Lung microvascular endothelial cell (primary cell): ENCODE measurements at places on chromosomes 1 and 21. TPM values are rescaled to one million over a fixed set of nuclear protein-coding genes. Genes with fewer than 3 reads are reported as not detected.

Gene IL12RB2
- total RNA-seq, result not detected in 2 replicates

Gene LEMD1
- not detected in 2 replicates for total RNA-seq

Gene ZFP69B
- total RNA-seq, result 0.60 and 0.65 TPM in 2 replicates

Gene CYP4A11
- total RNA-seq, result not detected in 2 replicates

Gene CFHR3
- not detected in 2 replicates for total RNA-seq

Gene LRRC8C
- total RNA-seq, result 13.9 and 16.3 TPM in 2 replicates

Gene CIART
- 0.44 and 1.4 TPM in 2 replicates for total RNA-seq

Gene BEST4
- total RNA-seq, result under 0.01 TPM in 1 of 2 replicates, not detected in the other

Gene LRRC53
- total RNA-seq, result not detected in 2 replicates

- DNase-seq, result no peak
These were observed 21.2 kb downstream of the ATF6 start for GRCh38 chr1:161787355-161787754.

DNA sequence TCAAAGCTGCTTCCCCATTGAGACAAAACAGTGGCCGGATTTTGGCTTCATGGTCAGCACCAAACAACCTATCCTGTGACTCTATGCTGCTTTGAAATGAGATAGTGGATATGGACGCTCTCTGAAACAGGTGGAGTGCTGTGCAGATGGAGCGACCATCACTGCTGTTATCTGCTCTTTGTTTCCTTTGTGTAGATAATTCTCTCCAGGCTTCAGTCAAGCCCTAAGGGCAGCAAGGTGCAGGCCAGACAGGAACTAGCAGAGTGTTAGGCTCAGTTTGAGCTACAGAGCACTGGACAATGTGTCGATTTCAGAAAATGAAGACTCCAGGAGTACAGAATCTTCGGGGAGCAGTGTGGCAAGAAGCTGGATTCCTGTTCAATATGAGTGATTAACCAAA is 4.8 kb upstream of the IRF6 start:
- no peak for DNase-seq

DNA sequence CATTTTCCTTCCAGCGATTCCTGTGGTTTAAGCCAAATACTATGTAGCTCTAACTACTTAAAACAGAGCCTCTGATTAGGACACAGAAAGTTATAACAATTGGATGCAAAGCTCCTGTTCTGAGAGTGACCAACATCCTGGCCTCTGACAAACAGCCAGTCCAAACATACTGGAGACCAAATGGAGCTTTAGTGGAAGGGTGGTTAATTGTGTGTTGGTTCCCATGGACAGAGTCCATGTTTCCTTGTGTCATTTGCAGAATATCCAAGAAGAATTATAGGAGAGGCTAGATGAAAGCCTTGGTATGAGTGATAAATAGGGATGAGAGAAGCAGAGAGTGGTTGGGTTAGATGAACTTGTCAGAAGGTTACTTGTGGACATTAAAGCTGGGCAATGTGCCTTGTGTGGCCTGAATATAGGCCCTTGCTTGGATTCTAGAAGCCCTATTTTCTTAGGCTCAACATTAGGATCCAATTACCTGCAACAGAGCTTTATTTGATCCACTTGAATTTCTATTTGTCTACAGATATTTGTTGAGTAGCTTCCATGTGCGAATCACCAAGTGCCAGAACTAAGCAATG is 180.5 kb upstream of the GORAB start:
- no peak for DNase-seq

DNA sequence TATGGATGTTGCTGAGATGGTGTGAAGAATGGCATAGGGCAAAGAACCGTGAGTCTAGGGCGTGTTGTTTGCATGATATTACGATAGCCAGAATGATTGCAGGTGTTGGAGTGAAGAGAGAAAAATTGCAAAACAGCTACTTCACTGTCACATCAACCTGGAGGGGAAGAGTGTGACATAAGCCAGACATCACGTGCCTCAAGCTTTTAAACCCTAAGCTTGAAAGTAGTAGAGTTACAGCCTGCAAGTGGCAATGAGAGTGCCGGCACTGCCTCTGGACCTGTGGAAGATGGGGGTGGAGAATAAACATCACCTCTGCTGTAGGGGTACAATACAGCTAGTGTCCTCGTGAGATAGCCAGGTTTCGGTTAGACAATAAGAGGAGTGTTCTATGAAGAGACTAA is 11.1 kb downstream of the EEIG2 start:
- no peak for DNase-seq

DNA sequence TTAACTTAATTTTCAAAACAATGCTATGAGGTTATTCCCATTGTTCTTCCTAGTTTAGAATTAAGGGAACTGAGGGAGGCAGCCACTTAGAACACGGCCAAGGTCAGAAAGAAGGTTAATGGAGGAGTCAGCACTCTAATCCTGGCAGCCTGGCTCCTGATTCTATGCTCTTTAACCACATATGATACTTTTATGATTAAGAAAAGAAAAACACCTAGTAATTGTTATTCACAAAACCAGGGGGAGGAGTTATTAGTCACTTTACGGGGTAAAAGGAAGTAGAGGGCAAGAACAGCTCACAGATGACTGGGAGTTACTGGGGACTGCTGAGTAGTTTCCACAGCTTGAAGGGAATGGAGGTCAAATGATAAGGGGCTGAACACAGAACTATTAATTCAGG is 38.6 kb downstream of the GADD45A start:
- DNase-seq, result peak; percentile 50

GRCh38 chr1:4517186-4517954 is 137.0 kb upstream of the AJAP1 start:
- DNase-seq, result no peak

GRCh38 chr1:165598676-165599059 is 32.4 kb upstream of the MGST3 start:
- DNase-seq, result no peak

DNA sequence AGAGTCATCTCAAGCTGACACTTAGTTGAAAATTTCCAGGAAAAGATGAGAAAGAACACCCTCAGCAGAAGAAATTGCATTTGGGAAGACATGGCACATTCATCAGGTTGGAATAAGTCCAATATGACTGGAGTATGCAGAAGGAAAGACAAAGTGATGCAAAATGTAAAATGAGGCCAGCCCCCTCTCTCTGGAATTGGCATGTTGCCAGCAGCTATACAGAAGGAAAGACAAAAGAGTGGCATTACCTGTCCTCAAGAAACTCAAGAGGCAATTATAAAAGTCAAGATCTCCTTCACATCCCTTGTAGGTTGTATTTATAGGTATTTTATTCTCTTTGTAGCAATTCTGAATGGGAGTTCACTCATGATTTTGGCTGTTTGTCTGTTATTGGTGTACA is 426.3 kb downstream of the AGBL4 start:
- no peak for DNase-seq

DNA sequence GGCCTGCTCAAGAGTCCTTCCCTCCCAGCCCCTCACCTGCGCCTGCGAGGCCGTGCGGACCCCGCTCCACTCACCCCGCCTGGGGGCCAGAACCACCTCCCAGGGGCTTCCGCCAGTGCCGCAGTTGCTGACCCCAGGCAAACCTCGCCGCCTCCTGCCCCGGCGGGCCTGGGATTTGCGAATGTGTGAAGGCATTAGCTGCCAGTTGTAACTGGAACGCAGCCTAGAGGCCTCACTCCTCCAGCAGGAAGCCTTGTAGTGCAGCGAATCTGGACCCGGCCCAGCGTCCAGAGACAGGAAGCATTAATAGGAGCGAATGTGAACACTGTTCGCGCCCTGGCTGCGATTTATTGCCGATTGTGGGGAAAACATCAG is 140.9 kb upstream of the ARHGEF16 start:
- peak; percentile 39 for DNase-seq

- DNase-seq, result peak; percentile 86
These were observed 63.6 kb downstream of the GADD45A start for GRCh38 chr1:67748630-67749029.

- DNase-seq, result peak; percentile 99
These were observed 18.0 kb upstream of the PTP4A2 start for GRCh38 chr1:31955917-31956736.

GRCh38 chr1:172662464-172663109 is 3.7 kb downstream of the FASLG start:
- peak; percentile 58 for DNase-seq

DNA sequence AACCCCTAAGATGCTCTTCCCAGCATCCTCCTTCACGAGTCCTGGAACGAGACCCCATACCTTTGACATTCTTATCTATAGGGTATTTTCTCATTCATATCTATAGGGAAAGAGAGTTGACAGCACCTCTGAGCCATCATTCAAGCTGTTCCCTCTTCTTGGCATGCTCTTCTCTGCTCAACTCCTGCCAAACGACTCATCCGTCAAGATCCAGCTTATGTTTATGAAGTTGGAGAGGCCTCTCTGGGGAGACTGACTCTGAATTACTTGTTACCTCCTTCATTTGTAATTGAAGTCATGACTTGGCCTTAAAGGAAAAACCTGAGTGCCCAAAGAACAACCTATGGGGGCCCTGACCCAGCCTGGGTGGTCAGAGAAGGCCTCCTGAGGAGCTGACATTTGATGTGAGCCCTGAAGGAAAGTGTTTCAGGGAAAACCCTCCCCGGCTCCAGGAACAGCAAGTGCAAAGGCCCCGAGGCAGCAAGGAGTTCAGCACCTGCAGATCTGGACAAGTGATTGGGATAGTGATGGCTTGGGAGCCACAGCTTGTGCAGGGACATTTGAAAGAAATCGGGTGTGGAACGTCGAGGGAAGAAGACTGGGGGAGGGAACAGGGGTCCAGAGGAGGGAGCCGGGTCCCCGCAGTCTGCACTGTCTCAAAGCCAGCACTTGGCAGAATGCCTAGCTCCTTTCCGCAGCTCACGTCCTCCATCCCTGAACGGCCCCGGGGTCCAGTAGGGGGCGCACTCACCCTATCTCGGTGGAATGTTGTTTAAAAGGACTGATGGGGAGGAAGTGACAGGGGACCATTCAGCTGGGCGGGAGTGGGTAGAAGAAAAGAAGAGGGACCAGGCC is 14.0 kb upstream of the CDA start:
- DNase-seq, result peak; percentile 83

DNA sequence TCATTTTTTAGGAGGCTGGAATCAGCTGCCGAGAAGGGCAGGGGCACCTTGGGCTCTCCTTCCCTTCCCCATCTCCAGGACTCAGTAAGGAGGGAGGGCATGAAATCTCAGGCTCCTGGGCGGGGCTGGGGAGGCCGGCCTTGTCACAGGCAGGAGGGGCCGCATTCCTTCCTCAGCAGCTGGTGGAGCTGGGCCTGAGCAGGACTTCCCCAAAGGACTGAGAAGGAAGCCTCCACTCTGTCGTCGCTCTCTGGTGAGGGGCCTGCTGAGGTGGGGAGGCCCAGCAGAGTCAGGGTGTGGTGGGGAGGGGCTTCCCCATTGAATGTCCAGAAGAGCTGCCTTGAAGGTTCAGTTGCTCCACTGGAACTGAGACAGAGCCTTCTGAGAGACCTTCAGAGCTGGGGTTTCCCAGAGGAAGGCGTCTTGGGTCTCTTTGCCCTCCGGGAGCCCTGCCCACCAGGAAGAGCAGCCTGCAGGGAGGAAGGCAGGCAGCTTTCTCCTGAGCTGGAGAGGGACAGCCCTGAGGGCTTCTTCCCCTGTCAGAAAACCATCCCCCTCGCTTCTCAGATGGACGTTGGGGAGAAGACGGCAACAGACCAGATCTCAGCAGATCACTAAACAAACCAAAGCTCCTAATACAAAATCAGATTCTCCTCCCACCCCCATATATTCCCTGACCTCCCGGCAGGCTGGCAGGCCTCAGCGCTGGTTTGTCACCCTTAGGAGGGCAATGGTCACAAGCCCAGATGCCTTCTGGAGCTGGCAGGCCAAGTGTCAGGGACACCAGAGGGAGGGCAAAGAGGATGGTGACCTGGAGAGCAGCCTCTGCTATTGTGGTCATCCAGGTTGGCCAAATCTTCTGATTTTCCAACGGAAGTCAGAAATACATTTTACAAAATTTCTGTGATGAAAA is 10.7 kb downstream of the KCNA10 start:
- DNase-seq, result no peak

DNA sequence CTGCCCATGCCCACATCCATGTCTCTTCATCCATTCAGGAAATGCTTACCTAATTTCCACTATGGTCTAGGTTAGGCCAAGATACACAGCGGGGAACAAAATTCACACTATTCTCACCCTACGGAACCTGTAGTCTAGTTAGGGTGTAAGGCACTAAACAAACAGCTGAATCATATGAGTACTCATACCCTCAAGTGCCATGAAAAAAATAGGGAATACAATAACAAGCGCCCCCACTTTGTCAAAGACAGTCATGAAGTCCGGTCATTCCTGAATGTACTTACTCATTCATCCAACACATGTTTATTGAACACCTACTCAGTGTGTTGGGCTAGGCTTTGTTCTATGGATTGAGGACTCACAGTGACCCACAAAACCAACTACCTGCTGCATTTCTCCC is 6.2 kb upstream of the FYB2 start:
- DNase-seq, result no peak

GRCh38 chr1:80498673-80499072 is 1302.1 kb upstream of the ADGRL2 start:
- no peak for DNase-seq

DNA sequence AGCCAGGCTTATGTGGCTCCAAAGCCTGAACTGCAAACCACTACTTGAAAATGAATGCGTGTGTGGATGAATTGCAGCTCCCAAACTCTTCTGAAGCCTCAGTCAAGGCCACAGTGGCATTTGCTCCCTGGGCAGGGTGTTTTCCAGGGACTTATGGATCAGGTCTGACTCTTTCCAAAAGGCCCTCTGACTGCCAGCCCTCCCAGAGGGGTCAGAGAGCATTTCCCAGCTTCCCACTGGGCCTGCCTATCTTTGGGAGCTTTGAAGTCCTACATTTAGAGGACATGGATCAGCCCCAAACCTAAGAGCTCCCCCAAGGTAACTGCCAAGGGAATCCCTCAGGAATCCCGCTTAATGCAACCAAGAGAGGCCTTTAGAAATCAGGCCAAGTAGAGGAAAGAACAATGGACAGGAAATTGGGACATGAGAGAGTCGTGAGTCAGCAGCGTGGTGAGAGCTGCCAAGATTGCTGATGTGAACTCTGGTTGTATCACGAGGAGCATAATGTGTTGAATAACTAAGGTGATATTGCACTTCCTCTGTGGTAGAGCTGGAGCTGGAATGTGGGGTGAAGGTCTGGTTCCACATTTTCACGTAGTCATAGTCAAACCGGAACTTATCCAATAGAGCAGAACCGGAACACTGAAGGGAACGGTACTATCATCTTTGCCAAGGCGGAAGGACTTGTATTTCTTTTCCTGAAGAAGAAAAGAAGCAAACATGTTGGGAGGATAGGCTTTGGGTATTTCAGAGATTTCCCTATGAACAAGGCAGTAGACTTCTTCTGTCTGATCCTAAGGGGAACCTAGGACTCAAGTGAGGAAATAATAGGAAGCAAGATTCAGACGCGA is 99.4 kb upstream of the JUN start:
- DNase-seq, result peak; percentile 99
